Fibroblast of lung (primary cell): ENCODE measurements at places on chromosomes 6 and 20. TPM values are rescaled to one million over a fixed set of nuclear protein-coding genes. Genes with fewer than 3 reads are reported as not detected.

DNA sequence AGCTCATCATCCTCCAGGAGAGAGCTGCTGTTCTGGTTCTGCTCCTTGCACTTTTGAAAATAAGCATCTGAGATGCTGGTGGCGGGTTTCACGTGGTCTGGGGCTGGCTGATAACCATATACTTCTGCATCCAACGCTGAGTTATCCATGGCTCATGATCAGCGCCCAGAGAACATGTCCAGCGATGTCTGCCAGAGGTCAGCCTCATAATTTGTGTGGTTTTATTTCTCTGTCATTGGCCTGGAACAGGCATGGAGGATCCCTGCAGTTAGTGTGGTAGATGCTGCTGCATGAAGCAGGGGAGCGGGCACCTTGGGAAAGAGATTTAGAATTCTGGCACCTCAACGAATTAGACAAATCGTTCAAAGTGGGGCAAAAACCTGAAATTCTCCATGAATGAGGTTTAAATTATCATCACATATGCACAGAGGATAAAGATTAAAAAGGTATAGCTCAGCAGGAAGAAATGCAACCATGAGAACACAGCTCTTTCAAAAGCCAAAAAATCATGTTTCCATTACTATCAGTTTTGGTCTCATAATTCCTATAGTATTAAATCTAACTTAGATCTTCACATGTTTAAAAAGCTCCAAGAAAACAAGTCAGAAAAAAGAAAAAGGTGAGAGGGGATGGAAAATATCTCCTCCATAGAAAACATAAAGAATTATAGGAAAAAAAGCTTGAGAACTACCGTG is 157.2 kb downstream of the SOD2 start:
- no peak for DNase-seq

DNA sequence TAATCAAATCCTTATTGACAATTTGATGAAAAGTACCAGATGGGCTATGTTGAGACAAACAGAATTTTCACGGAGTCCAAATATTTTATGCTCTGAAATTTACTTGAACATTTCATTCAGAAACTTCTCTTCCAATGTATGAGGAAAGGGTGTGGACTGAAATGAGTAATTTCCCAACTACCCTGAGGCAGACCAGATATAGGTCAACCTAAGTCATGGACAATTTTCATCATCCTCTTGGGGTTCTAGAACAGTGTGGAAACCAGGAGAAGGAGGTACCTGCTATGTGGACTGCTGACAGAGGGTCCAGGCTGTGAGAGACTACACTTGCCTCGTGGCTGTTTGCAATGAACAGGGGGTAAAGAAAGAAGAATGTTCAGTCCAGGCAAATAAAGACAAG is 323.0 kb downstream of the ESR1 start:
- DNase-seq = no peak

DNA sequence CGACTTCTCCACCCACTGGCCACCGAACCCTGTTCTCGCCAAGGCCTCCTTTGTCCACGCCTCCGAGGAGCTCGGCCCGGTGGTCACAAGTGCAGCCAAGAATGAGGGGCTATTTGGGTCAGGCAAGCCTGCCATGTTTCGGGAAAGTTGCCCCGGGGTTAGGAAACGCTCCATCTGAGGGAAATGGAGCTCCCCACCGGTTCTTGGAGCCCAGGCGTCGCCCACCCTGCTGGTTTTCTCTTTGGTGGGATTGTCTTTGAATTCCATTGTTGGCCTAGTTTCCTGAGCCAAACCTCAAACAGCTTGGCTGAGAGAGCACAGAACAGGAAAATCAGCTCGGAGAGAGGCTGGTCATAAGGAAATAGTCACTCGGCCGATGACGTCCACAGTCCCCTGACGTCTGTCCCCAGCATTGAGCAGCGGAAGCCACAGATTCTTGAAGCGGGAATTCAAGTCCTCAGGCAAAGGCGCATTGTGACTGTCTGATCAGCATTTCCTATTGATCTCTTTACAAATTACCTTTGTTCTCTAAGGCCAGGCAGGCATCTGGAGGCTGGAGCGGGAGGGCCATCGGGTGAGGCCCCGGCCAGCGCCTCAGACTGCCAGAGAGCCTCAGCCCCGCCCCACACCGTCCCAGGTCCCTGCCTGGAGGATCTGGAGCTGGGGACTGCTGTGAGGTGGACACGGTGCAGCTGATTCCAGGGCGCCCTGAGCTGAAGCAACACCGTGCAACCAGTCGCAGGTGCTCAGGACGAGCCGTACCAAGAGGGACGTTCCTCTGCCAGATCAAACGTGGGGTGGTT is 138.6 kb downstream of the DLL1 start:
- no peak for DNase-seq

GRCh38 chr20:49526056-49526455 is 41.9 kb downstream of the PTGIS start:
- no peak for DNase-seq

DNA sequence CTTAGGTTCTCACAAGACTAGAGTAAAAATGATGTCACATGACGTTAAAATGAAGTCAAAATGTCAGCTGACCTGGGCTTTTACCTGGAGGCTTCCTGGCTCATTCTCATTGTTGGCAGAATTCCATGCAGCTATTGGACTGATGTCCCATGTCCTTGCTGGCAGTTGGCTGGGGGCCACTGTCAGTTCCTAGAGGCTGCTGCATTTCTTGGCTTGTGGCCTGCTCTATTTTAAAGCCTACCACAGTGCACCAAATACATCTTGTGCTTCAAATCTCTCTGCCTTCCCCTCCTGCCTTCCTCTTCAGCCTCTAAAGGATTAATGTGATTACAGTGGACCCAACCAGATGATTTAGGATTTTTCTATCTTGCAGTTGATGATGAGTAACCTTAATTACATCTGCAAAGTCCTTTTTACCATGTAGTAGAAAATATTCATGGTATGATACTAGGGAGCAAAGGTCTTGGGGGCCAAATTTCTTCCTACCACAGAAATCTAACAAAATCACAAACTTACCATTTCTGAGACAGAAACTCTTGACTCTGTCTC is 81.9 kb downstream of the FIG4 start:
- peak; percentile 80 for DNase-seq

DNA sequence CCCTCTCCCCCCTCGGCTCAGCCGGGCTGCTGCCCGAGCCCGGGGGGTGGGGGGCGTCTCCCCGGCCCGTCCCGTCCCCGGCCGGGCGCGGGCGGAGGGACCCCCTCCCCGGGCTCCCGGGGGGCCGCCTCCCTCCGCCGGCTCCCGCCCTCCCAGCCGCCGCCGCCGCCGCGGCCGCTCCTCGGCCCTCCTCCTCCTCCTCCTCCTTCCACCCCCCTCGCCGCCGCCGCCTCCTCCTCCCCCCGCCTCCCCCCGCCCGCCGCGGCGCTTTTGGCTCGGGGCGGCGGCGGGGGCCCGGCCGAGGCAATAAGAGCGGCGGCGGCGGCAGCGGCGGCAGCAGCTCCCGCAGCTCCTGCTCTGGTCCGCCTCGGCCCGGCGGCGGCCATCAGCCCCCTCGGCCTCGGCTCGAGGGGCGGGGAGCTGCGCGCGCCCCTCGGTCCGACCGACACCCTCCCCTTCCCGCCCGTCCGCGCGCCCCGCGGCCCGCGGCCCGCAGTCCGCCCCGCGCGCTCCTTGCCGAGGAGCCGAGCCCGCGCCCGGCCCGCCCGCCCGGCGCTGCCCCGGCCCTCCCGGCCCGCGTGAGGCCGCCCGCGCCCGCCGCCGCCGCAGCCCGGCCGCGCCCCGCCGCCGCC is 38.7 kb downstream of the GNAS start:
- peak; percentile 69 for DNase-seq

Gene RREB1
- 2.4 and 2.8 TPM in 2 replicates for polyA plus RNA-seq

Gene MPIG6B
- not detected in 2 replicates for polyA plus RNA-seq

Gene SPATA25
- 0.11 and 0.19 TPM in 2 replicates for polyA plus RNA-seq
